ENCODE measurements at places on chromosomes 7 and 10.
A peak's percentile ranks its signal among the peaks of the same experiment; 100 is the strongest.

DNA sequence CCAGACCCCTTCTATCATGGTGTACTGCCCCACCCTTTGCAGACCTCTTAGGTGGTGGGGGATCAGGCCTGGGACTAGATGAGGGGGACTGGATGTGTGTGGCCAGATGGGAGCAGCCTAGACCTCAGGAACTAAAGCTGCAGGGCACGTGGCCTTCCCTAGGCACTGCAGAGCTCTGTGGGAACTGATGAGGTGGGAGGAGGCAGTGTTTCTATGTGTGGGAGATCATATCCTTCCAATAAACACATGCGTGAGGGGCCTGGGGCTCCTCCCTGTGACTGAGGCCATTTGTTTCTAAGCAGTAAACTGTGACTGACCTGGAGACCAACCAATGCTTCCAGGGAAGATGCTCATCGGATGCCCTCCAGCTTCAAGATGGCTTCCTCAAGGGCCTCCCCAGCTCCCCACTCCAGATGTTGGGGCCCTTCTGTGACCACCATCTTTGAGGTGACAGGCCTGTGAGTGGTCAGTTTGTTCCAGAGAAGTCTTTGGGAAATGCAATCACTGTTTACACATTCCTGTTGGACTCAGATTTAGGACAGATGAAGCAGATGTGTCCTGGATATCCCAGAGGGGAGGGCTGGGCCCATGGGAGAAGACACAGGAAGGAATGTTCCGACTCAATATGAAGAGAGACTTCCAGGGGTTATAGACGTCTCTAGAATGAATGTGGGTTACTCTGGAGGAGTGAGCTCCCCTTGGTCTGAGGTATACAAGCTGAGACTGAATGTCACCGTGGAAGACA, 23.6 kb upstream of the ZCCHC24 start:
- DNase-seq = no peak

DNA sequence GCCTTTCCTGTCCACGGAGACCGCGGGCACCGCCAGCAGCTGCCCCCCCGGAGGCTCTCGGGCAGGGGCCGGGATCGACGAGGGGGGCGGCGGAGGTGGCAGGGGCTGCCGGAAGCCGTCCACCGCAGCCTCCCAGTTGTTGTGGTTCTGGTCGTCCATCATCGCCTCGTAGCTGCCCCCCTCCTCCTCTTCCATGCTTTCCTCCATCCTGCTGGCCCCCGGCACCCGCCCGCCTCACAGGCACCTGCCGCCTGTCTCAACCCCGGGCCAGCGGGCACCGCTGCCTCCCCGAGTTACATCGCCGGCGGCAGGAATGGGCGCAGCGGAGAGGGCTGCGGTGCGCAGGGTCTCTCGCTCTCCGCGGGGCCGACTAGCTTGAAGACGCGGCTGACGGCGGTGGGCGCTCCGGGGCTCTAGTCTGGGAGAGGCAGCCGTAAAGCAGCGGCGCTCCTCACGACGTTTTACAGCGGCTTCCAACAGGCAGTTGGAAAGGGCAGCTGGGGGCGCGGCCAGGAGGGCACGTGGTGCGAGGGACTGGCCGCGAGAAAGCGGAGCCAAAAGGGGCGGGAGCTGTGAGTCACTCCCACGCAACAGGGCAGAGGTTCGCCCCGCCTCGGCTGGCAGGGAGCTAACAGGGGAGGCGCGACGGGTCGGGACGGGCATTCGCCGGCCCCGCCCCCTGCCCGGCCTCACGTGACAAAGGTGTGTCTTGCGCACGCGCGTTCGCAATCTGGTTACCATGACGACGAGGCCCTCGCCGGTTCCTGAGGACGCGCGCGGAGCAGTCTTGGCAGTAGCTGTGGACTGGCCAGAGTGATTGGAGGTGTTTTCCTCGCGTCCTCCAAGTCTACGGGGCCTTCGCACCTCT, at the start of gene CACUL1:
Gene CACUL1, minus strand, starts transcription at position 415 of the 868 bp plus-strand sequence. Its CDS starts 208 bp downstream, at position 207.
- DNase-seq = peak; percentile 100

DNA sequence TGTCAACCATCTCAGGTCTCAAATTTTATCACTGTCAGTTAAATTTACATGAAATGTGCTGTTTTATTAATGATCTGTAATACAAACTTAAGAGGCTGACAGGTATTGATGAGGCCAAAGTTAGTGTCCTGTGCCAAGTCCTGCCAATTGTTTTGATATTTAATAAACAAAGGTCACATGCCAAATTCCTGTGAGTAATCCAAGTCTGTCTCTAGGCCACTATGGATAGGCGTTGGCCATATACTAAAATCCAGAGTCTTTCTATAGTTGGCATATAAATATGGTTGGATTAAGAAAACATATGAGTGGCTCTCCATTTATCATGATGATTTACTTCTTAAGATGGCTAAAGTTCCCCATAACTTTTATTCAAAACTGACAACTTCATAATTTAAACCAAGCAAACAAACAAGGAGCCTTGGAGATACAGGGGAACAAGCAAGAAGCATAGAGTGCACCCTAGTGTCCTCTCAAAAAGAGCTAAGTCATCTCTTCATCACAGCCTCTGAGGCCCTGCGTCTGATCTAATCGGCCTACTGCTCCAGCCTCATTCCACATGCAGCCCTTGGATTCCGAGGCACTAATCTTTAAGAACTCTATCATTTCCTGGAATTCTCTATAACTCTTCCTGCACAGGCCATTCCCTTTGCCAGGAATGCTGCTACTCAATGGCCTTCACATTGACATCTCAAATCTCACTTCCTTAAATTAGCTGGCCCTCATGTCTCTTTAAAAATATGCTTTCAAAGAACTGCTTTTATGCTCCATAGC, 32.7 kb upstream of the NRCAM start:
- no peak for DNase-seq

GRCh38 chr7:35754741-35755140, 46.1 kb upstream of the SEPTIN7 start:
- no peak for DNase-seq

DNA sequence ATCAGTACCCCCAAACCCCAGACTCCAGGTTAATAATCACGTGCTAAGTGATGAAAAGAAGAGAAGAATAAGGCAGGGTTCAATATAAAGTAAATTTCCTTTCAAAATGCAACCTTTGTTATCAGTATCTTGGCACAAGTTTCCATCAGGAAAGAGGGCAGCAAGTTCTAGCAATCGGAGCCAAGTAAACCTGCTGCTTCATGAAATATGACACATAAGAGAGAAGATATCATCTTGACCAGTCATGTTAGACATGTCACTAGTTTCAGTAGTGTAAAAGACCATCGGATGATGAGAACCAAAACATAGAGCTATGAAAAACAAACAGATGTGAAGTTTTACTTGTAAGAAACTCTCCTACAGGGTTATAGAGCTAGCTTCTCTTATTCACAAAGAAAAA, 44.0 kb downstream of the AASS start:
- no peak for DNase-seq

- no peak for DNase-seq
These were observed 102.7 kb downstream of the EVX1 start for GRCh38 chr7:27345164-27345887.

- DNase-seq = no peak
These were observed 83.0 kb upstream of the INSYN2A start for GRCh38 chr10:127279334-127279774.

- DNase-seq = no peak
These were observed 555.7 kb downstream of the AUTS2 start for GRCh38 chr7:70153933-70154332.

GRCh38 chr10:126060261-126060931, 164.0 kb downstream of the FANK1 start:
- DNase-seq = no peak

GRCh38 chr7:36019538-36019937, 133.5 kb upstream of the EEPD1 start:
- DNase-seq = no peak

GRCh38 chr10:2929480-2930258, 137.7 kb upstream of the PFKP start:
- no peak for DNase-seq

- no peak for DNase-seq
These were observed 339.2 kb upstream of the ADARB2 start for GRCh38 chr10:2076528-2076927.

DNA sequence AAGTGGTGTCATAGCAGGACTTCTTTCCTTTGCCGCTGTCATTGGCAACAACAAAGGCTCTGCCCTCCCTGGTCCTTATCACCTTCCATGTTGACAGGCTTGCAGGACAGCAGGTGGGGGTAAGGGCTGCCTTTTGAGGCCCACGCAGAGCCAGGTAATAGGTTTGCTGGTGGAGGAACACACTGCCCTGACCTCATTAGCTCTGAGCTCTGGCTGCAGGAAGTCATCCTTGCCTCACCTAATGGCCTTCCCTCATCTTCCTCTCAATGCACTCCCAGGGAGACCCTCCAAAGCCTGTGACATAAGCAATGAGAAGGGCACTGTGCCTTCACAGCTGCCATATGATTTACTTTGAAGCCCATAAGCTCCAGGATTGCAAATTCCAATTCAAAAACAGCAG, 1205.2 kb upstream of the AUTS2 start:
- DNase-seq = no peak

- no peak for DNase-seq
These were observed 764.9 kb upstream of the MBL2 start for GRCh38 chr10:53537508-53537907.

- no peak for DNase-seq
These were observed 232.2 kb downstream of the DYNC1I1 start for GRCh38 chr7:96004578-96004977.

GRCh38 chr10:66828957-66829356, 96.9 kb upstream of the LRRTM3 start:
- no peak for DNase-seq

GRCh38 chr7:28096713-28097112, 83.9 kb downstream of the JAZF1 start:
- DNase-seq = peak; percentile 39

DNA sequence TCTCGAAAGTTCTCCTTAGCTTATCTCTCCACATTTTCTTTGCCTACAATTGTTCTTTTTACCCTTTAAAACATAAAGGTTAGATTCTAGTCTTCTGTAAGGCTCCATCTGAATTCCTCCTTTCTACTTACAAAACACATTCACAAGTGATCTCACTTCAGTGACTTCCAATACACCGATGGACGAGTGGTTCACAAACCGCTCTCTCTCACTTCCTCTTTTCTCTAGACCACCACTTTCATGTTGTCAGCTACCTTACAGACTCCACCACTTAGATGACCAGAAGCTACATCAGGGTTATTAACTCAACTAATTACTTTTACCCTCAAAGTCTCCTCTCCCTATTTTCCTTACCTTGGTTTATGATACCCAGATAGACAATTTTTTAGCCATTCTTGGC, 11.8 kb downstream of the MET start:
- DNase-seq = no peak

DNA sequence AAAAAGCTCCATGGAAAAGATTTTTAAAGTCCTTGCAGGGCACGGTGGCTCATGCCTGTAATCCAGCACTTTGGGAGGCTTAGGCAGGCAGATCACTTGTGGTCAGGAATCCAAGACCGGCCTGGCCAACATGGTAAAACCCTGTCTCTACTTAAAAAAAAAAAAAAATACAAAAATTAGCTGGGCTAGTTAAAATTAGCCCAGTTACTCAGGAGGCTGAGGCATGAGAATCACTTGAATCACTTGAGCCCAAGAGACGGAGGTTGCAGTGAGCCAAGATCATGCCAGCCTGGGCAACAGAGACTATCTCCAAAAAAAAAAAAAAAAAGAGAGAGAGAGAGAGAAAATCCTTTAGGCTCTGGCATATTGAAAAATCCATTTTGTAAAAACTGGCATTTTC, 61.9 kb downstream of the CCDC6 start:
- no peak for DNase-seq

GRCh38 chr7:26993816-26994810, 101.7 kb downstream of the HOXA1 start:
- DNase-seq = no peak

DNA sequence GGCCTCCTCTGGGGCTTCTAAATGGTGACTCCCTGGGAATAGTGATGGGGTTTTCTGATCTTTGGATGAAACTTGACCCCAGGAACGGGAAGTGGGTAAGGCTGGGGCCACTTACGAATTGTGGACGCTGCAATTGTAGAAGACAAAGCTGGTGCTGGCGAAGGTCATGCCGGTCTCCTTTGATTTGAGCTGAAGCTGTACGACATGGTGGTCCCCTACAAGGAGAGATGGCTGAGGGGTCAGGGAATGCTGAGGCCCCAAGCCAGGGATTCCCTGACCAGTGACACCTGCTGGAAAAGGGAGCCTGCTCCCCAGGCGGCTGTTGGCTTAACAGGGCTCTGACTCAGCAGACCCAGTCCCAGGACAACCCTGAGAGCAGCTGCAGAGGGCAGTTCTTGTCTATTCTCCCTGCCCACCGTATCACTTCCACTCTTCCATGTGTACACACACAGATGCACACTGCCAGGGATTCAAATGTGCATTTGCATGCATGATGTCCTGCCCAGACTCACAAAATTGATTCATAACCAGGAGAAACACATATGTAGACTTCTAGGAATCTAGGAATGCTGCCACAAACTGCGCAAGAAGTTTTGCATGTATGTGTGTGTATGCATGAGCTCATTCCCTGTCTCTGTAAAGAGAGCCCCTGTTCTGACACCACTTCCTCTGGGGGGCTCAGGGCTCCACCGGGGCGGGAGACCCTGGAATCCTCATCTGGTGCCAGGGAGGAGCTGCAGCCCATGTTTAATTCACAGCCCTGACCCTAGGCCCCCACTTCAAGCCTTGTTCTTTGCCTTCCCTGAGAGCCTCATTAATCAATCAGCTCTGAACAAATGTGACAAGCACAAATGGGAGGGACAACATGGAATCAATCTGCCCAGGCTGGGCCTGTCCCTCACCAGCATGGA, 350.0 kb downstream of the PLXNA4 start:
- DNase-seq = no peak

GRCh38 chr7:15681631-15682030, 4.9 kb downstream of the MEOX2 start:
- DNase-seq = no peak

GRCh38 chr7:107690611-107691010, 30.0 kb downstream of the SLC26A4 start:
- no peak for DNase-seq

- DNase-seq = no peak
These were observed 32.1 kb upstream of the RHEB start for GRCh38 chr7:151551820-151552219.

DNA sequence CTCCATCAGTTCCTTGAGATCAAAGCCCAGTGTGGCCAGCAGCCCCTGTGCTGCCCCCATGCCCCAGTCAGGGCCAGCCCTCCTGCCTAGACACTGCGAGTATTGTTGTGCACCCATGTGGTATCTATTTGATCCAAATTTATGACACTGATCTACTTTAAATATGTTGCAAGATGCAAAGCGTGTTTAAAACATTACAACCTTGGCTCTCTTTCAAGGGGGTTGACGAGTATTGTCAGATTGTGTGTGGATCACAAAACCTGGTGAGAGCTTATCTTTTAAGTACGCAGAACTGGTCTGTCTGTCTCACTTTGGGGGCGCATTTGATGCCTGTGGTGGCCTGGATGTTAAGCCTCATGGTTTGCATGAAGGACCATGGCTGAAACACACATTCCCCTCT, 108.9 kb downstream of the COL13A1 start:
- no peak for DNase-seq

- no peak for DNase-seq
These were observed 9.9 kb downstream of the FAM237B start for GRCh38 chr7:90311175-90311574.

- DNase-seq = no peak
These were observed 38.3 kb downstream of the LRRC72 start for GRCh38 chr7:16564909-16565426.
